Kidney (tissue), 22 donors: ENCODE measurements at places on chromosomes 13 and 19. TPM values are rescaled to one million over a fixed set of nuclear protein-coding genes. Genes with fewer than 3 reads are reported as not detected.

GRCh38 chr13:20424949-20425348 is 100.7 kb downstream of the CRYL1 start:
- DNase-seq = no peak

GRCh38 chr19:51364200-51365106 is 1.7 kb downstream of the ETFB start:
- no peak for DNase-seq

DNA sequence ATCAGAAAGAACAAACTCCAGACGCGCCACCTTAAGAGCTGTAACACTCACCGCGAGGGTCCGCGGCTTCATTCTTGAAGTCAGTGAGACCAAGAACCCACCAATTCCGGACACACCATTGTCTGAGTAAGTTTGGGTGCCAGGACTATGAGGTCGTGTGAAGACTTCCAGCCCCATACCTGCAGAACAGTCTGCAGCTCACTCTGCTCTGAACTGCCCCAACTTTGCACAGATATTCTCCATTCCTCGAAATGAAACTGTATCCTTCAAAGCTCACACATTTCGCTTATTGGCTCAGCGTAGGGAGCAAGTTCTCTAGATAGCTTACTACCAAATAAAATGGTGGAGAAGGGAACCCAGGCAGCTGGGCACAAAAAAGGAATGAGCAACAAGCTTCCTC is 2.6 kb upstream of the CYP4F2 start:
- no peak for DNase-seq

DNA sequence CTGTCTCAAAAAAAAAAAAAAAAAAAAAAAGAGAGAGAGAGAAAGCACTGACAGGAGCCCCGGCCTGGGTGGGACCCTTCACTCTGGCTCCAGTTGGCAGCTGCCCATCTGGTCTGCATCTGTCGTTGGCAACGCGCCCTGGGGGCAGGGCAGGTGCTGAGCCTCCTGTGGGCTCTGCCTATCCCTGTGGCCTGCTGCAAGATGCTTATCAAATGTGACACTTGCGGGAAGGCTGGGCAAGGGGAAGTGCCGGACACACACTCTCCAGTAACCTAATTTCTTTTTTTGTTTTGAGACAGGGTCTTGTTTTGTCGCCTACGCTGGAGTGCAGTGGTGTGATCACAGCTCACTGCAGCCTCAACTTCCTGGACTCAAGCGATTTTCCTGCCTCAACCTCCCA is 10.7 kb upstream of the KPTN start:
- DNase-seq = no peak

DNA sequence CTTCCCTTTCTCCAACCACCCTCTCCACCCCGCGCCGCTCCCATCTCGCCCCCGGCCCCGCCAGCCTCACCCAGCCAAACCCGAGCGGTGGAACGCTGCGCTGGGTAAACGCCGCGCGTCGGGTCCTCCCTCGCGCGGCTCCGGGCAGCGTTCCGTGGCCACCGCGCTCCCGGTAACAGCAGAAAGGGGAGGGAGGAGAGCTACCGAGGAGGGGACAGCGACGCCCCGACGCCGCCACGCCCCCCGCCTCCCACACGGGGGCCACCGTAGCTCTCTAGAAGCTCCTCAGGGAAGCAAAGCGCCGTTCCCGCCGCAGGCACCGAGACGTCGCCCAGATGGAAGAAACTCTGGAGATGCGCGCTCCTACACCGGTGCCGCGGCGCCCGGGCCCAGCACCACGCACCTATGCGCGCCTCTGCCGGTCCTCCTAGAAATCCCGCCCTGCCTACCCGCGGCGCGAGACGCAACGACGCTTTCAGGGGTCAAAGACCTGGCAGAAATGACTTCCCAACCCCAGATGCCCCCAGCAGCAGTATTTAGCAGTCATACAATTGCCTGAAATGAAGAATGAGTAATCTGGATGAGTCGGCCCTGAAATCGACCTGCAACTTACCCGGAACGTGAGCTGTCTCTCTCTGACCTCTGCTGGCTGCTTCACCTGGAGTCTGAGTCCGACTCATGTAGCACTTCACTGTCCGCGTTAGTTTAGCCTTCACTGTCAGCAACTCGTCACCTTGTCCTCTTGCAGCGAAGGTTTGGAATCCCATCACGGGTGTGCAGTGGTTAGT is at the start of gene RUBCNL:
Gene RUBCNL (minus strand): TSS at position 189 of the 788 bp plus-strand sequence. CDS start 14,777 bp downstream, outside the sequence.
- DNase-seq = peak; percentile 78

C19orf67 gene
- not detected for polyA plus RNA-seq

PDCD5 gene
- 116 TPM for polyA plus RNA-seq

PRODH2 gene
- 409 TPM for polyA plus RNA-seq
